ENCODE measurements at places on chromosomes 7 and 10.

DNA sequence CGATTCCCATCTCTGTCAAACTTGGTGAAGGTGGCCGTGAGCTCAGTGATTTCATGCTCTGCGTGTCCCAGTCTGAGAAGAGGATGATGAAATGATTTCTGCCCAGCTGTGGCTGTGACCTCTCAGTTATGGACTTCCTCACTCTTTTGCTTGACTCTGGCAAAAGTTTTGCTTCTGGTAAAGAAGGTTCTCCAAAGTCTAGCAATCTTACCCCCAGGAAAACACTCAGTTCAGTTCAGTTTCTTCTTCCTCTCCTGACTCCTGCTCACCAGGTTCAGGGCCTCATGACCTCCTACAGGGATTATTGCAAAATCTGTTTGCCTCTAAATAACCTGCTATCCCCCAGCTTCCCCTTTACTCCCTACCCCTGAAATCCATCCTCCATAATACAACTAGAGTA is 4.9 kb upstream of the BLOC1S2 start:
- no peak for DNase-seq

DNA sequence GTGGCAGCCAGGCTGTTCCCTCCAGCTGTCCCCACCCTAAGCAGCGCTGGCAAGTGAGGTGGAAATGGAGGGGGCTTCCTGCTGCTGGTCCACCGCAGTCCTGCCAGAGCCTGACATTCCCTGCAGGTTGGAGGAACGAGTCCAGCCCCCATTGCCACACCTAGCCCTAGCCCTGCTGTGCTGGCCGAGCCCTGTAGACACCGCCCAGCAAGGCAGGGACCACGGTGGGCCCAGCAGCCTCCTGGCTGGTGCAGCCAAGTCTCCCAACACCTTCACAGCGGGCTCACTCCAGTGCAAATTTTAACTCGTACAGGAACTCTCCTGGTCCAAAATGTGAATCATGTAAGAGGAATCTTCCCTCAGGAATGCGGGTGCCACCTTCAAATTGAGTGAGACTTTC is 116.3 kb downstream of the PAXIP1 start:
- DNase-seq: no peak

- DNase-seq: no peak
Observed at GRCh38 chr10:12629767-12630165, 280.4 kb downstream of the CAMK1D start.

DNA sequence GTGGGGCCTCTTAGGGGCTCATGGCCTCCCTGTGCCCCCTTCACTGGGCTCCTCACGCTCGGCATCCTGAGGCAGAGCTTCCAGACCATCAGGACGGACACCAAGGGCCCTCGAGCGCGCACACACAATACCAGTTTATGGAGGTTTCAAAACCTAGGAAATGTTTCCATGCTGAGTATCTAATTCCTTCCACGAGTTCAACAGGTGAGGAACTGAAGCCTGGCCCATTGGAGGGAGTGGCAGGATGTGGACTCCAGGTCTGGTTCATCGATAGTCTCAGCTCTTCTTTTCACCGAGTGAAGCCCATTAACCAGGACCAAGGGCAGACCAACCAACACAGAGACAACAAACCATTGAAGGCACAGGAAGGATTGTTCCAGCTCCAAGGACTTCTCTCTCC is 336.7 kb upstream of the SHH start:
- no peak for DNase-seq

GRCh38 chr7:22660732-22661131 is 66.3 kb upstream of the IL6 start:
- DNase-seq: peak; percentile 7

DNA sequence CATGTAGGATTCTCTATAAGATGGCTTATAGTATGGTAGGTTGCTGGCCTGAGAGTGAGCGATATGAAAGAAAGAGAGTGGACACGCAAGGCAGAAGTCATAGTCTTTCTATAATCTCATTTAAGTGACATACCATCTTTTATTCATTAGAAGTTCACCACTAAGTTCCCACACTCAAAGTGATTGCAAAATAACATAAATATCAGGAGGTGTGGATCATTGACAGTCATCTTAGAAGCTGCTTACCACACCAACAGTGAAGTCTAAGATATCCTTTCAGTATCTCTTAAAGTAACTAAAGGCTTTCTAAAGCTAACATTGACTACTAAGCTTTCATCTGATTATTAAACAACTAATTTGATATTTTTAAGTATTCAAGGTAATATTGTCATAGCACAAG is 36.9 kb upstream of the GNAI1 start:
- no peak for DNase-seq

GRCh38 chr7:155785536-155785935 is 26.7 kb downstream of the SHH start:
- DNase-seq: no peak

GRCh38 chr10:89250865-89251408 is 638 bp downstream of the LIPA start:
- DNase-seq: no peak

GRCh38 chr7:70614237-70615045 is 517.5 kb upstream of the GALNT17 start:
- DNase-seq: no peak

DNA sequence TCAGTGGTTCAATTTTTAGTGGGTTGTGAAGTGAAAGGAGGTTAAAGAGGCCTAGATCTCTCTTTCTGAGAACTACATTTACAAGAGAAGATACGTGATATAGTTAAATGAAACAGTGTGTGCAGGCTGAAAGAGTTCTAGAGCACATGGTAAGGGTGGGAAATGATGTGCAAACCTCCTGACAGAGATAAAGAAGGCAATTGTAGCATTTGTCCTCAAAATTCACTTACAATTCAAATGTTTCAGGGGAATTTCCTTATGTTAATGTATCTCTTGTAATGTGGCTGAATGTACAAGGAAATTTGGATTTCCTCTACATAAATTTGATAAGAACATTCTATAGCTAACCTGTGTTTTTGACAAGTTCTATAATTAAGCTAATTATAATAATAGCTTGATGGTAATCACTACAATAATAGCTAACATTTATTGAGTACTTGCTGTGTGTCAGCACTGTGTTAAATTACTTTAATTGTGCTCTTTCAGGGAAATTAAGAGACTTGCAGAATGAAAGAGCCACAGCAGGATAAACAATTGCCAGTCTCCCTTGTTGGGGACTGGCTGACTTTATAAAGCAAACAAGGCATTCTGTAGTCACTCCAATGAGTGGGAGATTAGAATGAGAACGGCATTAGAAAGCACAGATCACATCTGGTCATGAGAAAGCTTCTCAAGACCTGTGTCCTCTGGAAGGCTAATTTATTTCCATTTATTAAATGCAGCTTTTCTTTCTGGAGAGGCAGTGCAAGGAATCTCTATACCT is 139.7 kb upstream of the TMEM72 start:
- no peak for DNase-seq

GRCh38 chr10:99880080-99880835 is 97.8 kb downstream of the ABCC2 start:
- no peak for DNase-seq

DNA sequence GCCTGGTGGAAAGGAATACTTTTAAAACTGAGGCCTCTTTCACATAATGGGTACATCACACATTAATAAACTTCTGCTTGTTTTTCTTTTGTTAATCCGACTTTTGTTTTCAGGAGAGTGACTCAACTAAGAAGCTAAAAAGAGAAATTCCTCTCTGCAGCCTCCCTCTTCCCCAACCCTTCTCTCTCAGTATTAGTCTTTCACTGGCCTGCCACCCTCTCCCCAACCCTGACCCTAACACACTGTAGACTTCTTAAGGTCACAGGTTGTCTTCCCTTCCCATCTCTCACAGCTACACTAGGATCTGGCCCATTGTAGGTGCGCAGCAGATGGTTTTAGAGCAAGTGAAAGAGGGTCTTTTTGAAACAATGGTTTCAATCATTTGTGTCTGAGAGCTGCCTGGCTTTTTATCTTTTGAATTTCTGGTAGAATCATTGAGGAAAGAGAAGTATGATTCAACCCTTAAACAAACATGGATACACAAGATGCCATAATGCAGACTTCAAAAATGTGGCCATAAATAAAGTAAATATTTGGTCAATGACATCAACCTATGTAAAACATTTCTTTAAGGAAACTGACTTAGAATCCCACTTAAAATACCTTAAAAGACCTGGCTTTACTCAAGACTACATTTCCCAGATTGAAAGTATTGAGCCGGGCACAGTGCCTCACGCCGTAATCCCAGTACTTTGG is 17.9 kb upstream of the FFAR4 start:
- no peak for DNase-seq

GRCh38 chr10:78952686-78953085 is 116.1 kb upstream of the ZMIZ1 start:
- DNase-seq: no peak

DNA sequence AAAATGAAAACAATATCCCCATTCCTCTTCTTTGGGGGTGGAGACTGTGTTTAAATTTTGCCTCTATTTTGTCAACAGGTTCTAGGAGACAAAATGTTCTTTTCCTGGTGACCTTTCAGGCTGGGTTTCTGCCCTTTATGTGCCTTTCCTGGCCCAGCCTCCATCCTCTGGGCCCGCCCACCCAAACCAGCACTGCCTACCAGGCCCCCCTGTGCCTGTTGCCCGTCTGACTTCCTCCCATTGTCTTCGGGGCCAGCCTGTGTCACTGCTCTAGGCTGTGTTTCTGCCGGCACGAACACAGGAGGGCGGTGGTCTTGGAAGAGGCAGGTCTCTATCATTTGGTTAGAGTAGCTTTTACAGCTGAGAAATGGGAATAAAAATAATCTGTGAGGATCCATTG is 13.9 kb downstream of the TSPAN14 start:
- DNase-seq: peak; percentile 42

- no peak for DNase-seq
Observed at GRCh38 chr10:22476601-22477321, 131.5 kb downstream of the SPAG6 start.

GRCh38 chr7:85475071-85475470 is 288.2 kb upstream of the SEMA3D start:
- no peak for DNase-seq

DNA sequence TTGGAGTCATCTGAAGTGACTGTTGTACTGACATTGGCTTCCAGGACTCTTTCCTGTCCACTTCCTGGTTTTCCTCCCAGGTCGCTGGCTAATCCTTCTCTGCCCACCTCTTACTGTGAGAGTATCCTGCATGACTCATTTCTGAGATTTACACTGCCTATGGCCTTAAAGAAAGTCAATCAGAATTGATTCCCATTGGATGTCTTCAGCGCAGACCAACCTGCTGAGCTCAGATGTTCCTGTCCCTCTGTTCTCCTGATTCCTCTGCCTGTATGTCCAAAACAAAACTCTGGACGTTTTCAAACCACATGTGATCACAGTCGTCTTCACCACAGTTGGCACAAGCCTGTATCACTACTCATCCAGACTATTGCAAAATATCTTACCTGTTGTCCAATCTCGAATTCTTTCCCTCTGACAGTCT is 262.1 kb downstream of the CREB5 start:
- DNase-seq: no peak

DNA sequence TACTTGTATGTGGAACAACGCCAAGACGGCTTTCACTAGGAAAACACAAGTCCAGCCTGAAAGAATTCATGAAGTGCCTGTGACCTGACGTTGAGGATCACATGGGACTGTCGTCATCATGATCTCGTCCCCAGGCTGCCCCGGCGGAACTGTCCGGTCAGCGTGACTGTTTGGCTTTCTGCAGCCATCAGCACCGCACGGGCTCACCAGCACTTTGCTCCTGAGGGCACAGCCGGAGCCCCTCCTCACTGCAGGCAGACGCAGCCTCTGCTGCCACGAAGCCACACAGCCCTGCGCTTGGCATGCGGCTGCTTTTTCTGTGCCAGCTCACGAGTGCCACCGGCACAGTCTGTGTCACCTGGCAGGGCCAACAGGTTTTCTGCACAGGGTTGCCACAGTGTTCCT is 9.4 kb upstream of the GET4 start:
- DNase-seq: no peak

- no peak for DNase-seq
Observed at GRCh38 chr10:3955955-3956617, 171.1 kb upstream of the KLF6 start.

DNA sequence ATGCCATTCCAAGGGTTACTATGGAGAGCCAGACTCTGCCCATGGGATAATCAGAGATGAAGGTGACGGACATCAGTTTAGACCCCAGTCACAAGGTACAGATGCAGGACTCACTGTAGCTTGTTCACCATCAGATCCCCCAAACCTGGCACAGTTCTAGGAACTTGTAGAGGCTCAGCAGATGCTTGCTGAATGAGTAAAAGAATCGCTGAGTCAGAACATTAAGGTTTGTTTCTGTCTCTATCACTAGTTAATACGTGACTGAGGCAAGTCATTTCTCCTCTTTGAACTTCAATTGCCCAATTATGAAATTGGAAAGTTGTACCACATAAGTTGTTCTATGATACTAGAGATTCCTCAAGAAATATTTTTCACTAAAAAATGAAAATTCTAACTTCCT is 65.1 kb downstream of the PPP1R3C start:
- DNase-seq: no peak

DNA sequence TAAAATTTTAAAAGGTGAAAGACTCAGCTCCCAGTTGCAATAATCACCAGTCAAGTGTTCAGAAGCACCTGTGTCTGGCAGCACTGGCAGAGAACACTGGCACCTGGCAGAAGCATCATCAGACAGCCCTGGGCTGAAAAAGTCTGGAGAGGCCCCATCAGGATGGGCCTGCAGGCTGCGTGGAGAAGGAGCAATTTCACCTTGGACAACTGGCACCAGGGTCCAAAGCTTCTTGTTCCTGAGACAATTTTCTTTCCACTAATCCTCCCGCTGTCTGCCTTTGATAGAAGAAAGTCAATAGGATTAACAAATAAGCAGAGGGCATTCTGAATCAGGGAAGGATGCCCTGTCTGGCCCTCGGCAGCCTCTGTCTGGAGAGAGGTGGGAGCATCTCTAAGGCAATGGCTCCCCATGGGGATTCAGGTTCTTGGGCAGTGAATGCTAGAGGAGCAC is 6.5 kb downstream of the COBL start:
- no peak for DNase-seq

- peak; percentile 68 for DNase-seq
Observed at GRCh38 chr7:157676001-157676400, 339.2 kb downstream of the DNAJB6 start.

DNA sequence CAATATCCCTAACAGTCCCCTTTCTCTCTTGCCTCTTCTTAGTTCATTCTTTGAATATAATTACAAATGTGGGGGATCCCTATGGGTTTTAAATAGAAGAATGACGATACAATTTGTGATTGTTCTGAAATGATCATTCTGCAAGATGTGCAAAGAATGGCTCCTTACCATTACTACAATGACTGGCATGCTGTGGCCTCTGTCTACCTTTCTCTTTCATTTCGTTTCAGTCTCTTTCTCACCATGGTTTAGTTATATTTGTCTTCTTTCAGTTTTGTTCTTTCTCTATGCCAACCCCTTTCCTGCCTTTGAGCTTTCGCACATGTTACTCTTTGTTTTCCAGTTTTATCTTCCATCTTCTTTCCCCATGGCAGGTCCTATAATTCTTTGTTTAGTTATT is 176.5 kb downstream of the SUGCT start:
- no peak for DNase-seq

GRCh38 chr7:69638674-69639073 is 40.4 kb downstream of the AUTS2 start:
- no peak for DNase-seq

GRCh38 chr10:31999070-31999660 is 57.1 kb downstream of the KIF5B start:
- DNase-seq: no peak

- DNase-seq: no peak
Observed at GRCh38 chr10:15879058-15879457, 18.8 kb upstream of the MINDY3 start.
